ENCODE measurements at places on chromosomes 2 and 18. TPM values are rescaled to one million over a fixed set of nuclear protein-coding genes. Genes with fewer than 3 reads are reported as not detected.
A peak's percentile ranks its signal among the peaks of the same experiment; 100 is the strongest.

DNA sequence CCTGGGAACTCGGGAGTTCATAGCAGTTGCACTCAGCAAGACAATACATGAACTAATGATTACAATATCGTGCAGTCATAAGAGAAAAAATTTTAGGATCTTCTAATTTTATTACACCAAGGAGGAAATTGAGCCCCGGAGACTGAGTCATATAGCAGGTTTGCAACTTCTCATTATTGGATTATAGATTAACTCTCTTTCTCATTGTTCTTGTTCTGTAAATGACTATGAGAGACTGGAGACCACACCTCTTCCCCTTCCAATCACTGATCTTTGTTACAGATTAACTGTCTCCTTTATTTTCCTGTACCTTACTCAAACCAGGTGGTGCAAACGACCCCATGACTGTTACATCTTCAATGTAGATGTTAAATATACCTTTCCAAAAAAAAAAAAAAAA lies 435.8 kb upstream of the DDX18 start:
- no peak for DNase-seq

Gene PLB1
- 0.36 TPM for total RNA-seq

DNA sequence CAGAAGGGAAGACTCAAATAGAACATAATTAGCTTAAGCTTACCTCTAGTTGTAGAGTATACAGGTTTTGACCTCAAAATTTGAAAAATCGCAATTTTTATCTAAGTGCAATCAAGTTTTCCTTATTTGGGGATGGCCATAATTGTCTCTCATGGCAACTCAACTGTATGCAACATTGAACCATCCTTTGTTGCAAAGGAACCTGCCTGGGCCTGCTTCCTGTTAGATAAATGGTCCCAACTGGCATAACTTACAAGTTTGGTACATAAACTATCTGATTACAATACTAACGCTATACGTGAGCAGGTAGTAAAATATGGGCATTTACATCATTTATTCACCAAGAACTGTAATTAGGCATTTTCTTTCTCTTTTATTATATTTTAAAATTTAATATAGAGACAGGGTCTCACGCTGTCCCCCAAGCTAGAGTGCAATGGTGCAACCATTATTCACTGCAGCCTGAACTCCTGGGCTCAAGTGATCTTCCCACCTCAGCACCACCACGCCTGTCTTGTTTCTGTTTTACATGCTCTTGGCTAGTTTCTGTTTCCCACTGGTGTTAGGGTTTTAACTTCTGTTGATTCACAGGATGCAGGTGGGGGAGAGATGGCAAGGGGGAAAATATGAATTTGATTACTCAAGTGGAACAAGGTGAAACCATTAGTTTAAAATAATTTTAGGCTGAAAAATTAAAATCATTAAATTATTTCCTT lies 55.3 kb upstream of the B3GNT2 start:
- no peak for DNase-seq

Gene SULT1C4
- not detected for total RNA-seq

- DNase-seq, result no peak
Measured at GRCh38 chr2:5749347-5749746, 57.2 kb downstream of the SOX11 start.

DNA sequence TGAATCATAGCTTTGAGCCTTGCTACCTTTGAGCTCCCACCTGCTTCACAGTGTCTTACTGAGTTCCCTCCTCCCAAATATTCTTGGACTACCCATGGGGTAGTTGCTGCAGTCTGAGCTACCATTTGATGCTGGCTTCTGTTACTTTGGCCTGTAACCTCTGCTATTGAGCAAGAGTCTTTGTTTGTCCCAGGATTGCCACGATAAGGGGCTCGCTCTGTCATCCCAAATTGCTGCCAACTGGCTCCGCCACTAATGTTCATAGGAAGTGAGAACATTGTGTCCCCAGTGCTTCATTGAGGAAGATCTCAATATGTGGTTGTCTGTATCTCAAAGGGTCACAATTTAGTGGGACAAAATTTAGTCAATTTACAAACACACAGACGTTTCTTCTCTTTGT lies 103.8 kb downstream of the TRIM43 start:
- DNase-seq, result no peak

GRCh38 chr2:144519934-144520731 lies at the start of gene ZEB2:
TSS of gene ZEB2 (minus strand) at chr2:144520119. CDS start at chr2:144517350, 2,769 bp downstream.
- peak; percentile 92 for DNase-seq

All from osteoblast (primary cell).